Melanocyte of skin (primary cell): ENCODE measurements at places on chromosomes 12 and 14. TPM values are rescaled to one million over a fixed set of nuclear protein-coding genes. Genes with fewer than 3 reads are reported as not detected.

Gene SRSF5
- total RNA-seq, result 132 and 144 TPM in 2 replicates

Gene CLEC4D
- not detected in 2 replicates for total RNA-seq

Gene LYZ
- 0.33 TPM in 1 of 2 replicates, not detected in the other for total RNA-seq

Gene SYT1
- under 0.01 TPM in 2 replicates for total RNA-seq

Gene NKX2-1
- total RNA-seq, result not detected in 2 replicates

Gene MIPOL1
- total RNA-seq, result 7.3 and 15.1 TPM in 2 replicates

Gene EFS
- total RNA-seq, result 0.77 and 1.3 TPM in 2 replicates

Gene FOS
- 12.7 and 55.2 TPM in 2 replicates for total RNA-seq
